Nucleus accumbens (tissue), 56 donors: ENCODE measurements at places on chromosomes 12 and 14.

DNA sequence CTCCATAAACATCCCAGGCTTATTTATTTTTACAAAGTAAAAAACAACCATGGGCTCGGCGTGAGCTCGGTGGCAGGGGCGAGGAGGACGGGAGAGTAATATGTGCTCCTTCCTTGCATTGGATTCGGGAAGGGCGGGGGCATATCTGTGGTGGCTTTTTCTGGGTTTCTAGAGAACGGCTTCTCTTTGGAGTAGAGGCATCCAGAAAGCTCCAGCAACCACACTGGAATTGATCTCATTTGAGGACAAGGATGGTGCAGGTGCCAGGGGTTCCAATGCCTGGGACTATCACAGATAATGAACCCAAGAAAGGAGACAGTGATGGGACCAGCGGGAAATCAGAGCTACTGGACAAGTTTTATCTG is 18.9 kb downstream of the ADGRD1 start:
- DNase-seq: no peak

- no peak for DNase-seq
Observed at GRCh38 chr14:89458713-89459420, 41.8 kb upstream of the FOXN3 start.

GRCh38 chr14:76595266-76595665 is 166.0 kb upstream of the VASH1 start:
- no peak for DNase-seq

DNA sequence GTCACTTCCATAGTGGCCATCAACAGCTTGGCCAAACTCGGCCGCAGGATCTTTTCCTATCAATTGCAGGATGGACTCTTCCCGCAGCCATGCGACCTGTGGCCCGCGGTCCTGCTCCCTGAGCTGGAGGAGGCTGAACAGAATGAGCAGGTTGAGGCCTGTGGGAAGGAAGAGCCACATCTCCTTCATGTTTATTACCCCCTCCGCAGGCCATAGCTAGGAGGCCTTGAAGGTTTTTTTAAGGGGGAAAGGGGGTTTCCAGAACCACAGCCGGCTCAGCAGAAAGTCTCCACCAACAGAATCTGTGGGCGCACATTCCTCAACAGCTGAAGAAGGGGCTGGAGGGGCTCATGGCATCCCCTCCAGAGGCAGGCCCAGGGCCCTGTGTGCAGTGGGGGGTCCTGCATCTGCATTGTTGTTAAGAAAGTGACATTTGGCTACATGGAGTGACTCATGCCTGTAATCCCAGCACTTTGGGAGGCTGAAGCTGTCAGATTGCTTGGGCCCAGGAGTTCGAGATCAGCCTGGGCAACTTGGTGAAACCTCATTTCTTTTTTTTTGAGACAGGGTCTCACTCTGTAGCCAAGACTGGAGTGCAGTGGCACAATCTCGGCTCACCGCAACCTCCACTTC is 25.2 kb upstream of the PPP1R13B start:
- DNase-seq: no peak

- DNase-seq: no peak
Observed at GRCh38 chr14:24430682-24431568, 1.2 kb downstream of the KHNYN start.

GRCh38 chr12:85814741-85815140 is 21.5 kb downstream of the RASSF9 start:
- no peak for DNase-seq

GRCh38 chr14:100422556-100423316 is 99.6 kb downstream of the SLC25A47 start:
- DNase-seq: no peak

- DNase-seq: peak; percentile 48
Observed at GRCh38 chr12:119208626-119209061, 29.9 kb downstream of the HSPB8 start.

DNA sequence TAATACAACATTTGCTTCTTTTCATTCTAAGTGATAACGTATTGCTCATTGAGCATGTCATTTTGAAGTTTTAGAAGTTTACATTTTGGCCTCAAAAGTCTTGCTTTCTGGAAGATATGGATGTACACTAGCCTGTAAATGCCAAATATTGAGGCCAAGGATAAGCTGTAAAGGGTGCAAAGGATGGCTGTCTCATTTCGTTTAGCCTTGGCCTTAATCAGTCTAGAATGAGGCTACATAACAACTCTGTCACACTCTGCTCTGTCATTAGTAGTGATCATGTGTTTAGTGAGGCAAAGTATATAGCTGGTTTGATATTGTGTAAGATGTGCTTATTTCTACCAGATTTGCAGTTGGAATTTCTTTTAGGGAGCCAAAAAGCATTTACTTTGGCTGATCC is 344.5 kb downstream of the TMTC2 start:
- DNase-seq: no peak

GRCh38 chr12:19278407-19278806 is 148.9 kb downstream of the PLEKHA5 start:
- DNase-seq: no peak

- no peak for DNase-seq
Observed at GRCh38 chr12:48022676-48023385, 18.6 kb upstream of the COL2A1 start.

DNA sequence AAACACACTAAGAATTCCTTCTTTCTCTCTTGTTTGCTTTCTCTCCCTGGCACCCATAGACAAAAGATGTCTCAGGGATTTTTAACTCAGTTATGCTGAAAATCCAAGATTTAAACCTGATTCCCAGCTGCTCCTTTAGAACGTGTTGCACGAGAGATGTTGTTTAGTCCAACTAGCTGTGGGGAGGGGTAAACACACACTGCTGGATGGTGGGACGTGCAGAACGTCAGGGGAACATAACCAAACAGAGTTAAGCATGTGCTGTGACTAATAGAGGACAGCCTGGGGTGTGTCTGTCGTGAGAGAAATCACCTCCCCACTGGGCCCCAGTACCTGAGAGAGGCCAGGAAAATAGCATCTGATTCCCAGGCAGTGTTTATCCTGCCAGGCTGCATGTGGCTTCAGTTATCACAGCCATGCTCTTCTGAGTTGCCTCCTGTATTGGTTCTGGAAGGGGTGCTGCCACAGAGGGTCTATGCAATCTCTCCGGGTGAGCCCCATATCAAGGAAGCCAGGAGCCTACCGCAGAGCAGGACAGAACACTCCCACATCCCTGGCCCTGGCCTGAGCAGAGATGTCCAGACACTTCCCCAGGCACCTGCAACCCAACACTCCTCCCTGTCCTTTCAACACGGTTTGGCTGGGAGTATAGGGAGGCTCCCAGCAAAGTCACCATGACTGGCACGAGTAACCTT is 112.7 kb upstream of the EGLN3 start:
- no peak for DNase-seq

GRCh38 chr12:33488036-33488435 is 48.4 kb upstream of the SYT10 start:
- no peak for DNase-seq

- no peak for DNase-seq
Observed at GRCh38 chr14:96424109-96424989, 32.4 kb downstream of the AK7 start.

- no peak for DNase-seq
Observed at GRCh38 chr14:52678591-52678990, 16.8 kb downstream of the ERO1A start.

DNA sequence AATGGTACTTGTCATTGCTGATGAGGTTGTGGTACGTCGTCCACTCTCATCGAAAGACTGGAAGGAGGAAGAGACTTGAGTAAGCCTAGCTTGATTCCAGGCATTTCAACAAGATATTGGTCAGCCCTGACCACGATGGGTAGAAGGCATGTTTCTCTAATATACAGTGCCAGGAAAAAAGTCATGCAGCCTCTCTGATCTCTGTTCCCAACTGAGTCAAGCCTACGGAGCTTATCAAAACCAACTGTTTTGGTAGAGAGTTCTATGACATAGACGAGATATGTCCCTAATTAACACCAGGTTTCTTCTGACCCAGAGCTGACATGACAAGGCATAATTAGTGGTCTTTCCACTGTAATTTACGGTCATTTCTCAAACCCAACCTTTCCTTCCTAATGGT is 58.5 kb downstream of the NIN start:
- DNase-seq: no peak

DNA sequence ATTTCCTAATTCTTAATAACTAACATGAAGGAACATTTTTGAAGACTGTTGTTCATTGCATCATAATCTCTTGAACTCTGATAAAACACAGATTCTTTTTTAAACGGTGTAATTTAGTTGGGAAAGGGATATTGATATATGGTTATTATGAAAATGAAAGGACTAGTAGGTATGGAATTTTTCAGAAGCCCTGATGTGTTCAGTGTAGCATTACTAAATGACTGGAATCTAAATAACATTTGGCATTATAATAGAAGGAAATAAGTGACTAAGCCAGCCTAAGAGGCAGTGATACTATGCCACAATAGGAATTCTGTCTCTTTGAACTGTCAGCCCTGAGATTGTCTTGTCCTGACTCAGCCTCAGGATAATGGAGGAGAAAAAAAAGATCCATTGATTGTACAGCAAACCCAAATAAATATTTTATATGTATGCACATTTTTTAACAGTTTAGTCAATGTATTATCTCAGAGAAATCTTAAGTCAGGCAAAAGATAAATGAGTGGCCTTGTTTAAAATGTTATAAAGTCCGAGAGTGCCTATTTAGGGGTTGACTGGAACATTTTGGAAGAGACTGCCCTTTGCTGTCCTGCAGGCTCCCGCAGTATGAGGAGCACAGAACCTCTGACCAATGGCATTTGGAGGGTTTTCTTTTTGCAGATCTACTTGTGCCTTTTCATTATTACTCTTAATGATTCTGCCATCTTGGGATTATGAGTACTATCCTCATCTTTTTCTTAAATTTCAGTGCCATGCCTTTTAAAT is 271.2 kb downstream of the EGLN3 start:
- DNase-seq: no peak

- no peak for DNase-seq
Observed at GRCh38 chr12:93008044-93008778, 79.1 kb upstream of the EEA1 start.

GRCh38 chr14:55434805-55435174 is 5.6 kb downstream of the TBPL2 start:
- no peak for DNase-seq

- DNase-seq: no peak
Observed at GRCh38 chr14:85276979-85277228, 253.0 kb upstream of the FLRT2 start.

- no peak for DNase-seq
Observed at GRCh38 chr12:79873201-79873600, 61.7 kb downstream of the PPP1R12A start.

DNA sequence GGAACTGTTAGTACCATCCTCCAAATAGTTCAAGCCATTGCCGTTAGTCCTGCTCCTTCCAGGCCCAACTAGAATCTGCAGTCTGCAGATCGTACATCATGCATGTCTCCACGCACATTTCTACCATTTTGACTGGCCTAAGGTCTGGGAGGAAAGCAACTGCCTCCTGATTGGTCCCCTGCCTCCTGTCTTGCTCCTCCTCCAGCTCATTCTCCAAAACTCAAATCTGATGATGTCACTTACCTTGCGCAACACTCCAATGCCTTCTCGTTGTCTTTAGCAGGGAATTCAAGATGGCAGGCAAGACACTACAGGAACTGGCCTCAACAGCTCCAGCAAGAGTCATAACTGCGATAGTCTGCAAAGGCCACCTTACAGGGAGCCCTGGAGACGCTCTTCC is 9.7 kb upstream of the HCAR1 start:
- DNase-seq: no peak

DNA sequence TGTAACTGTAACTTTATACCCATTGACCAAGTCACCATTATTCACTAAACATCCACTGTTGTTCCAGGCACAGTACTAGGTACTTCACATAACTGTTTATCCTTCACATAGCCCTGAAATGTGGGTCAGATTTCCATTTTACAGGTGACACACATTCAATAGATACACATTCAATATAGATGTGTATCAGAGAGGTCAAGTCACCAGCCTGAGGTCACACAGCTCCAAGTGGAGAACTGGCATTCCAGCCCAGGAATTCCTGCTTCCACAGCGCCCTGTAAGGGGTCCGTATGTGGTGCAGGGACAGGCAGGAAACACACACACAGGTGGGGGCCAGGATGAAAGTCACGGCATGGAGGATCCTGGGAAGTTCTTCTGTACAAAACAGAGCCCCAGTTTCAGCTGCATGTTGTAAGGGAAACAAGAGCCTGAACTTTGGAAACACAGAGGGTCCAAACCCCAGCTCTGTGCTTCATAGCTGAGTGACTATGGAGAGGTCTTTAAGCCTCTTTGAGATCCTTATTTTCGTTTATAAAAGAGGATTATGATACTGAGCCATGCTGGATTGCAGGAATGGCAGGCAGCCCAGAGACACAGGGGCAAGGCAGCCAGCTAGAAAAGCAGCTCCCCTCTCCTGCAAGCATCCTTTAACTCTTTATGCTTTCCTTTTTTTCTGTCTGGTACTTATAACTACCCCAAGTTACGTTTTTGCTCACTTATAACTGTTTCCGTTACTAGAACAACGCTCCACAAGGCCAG is 50.3 kb upstream of the DICER1 start:
- no peak for DNase-seq

DNA sequence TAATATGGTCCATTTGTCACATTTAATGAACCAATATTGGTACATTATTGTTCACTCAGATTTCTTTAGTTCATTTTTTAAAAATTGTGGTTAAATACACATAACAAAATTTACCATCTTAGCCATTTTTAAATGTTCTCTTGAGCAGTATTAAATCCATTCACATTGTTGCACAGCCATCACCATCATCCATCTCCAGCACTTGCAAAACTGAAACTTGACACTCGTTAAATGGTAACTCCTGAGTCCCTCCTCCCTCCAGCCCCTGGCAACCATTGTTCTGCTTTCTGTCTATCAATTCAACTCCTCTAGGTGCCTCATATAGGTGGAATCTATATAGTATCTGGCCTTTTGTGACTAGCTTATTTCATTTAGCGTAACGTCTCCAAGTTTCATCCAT is 86.4 kb downstream of the ACACB start:
- DNase-seq: no peak

DNA sequence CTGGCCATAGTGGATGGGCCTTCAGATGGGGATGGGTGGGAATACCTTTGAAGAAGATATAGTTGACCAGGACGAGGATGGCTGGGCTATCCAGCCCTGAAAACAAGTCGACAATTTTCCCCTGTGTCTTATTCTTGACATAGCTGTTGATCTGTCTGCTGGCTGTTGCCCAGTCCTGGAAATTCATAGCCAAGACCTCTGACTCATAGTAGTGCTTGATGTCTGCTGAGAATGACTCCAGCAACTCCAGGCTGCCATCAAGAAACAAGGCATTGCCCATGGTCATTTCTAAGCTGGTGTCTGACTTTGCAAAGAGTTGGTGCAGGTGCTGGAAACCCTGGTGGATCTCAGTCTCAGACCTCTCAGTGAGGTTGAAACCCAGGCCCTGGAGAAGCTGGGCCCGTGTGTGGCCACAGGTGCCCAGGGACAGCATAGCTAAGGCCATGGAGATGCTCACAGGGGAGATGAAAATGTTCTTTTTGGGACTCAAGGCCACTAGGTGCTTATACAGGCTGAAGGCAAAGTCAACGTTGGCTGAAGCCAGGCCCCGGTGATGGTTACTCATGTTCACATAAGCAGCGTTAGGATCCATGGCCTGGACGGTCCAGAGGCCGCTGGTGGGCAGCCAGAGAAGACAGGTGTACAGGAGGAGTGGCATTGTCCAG is 9.0 kb downstream of the SERPINA6 start:
- DNase-seq: no peak
